ENCODE measurements at places on chromosomes 12 and 14. TPM values are rescaled to one million over a fixed set of nuclear protein-coding genes. Genes with fewer than 3 reads are reported as not detected.

DNA sequence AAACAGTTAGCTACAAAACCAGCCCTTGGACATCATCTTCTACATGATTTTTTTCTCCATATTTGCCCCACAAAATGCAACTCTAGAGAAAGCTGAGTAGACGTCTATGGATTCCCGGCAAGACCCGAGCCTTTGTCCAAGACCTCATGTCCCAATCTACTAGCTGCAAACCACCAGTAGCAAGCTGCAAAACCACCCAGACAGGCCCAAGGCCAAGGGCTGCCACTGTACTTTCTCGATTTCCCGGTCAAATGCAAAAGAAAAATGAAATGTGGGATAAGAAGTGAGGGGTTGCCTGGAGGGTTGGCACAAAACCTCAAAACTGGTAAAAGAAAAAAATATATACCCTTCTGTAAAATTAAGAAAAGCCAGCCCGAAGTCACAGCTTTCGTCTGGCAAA, 2.9 kb upstream of the SIX6 start:
- no peaks in the 10 kb centered on the region for H3K4me1 ChIP-seq
- H3K27me3 ChIP-seq: peaks cover 73% of the 10 kb centered on the region
- no peak overlapping the region for H3K4me3 ChIP-seq
- no peak overlapping the region for H3K27ac ChIP-seq
- DNase-seq: no peak

RIC8B gene
- 11.4 TPM for total RNA-seq

- no peaks in the 10 kb centered on the region for H3K4me1 ChIP-seq
- H3K27ac ChIP-seq: no peak overlapping the region
- DNase-seq: no peak
- H3K36me3 ChIP-seq: no peaks in the 10 kb centered on the region
- H3K27me3 ChIP-seq: peaks cover 5% of the 10 kb centered on the region
Observed at GRCh38 chr12:7729746-7730145, 17.4 kb downstream of the CLEC4C start.

DNA sequence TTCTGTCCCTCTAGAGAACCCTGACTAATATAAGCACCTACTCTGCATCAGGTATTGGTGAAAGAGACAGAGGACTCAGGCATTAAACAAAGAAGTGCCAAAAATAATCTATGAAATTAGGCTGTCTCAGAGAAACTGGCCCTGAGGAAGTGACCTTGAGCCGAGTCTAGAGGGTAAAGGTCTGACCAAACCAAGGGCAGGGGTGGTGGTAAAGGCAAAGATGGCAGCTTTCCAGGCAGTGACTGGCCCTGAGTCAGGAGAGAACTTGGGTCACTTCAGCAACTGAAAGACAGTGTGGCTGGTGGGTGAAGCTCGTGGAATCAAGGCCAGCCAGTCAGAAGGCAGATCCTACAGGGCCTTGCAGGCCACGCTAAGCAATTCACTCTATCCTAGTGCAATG, 30.6 kb downstream of the CDKL1 start:
- peaks cover 3% of the 10 kb centered on the region for H3K36me3 ChIP-seq
- H3K27me3 ChIP-seq: no peaks in the 10 kb centered on the region
- H3K4me3 ChIP-seq: no peak overlapping the region
- no peak for DNase-seq
- peaks cover 27% of the 10 kb centered on the region for H3K4me1 ChIP-seq

DNA sequence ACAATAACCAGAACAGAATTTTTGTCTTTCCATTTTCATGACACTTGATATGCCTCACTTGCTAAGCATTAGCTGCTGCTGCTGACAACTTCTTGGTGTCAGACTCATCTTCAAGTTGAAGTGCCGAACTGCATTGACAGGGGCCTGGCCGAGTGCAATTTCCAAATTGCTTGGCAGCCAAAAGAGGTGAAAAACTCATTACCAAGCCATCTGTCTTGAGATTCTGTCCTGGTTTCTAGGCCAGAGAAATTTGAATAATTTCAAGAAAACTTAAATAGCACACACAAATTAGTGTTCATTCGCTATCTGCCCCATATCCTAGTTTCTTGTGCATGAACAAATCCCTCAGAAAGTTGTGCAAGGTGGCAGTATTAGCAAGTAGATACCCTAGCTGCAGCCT, 165.3 kb upstream of the RASSF8 start:
- H3K27ac ChIP-seq: no peak overlapping the region
- no peak for DNase-seq
- peaks cover 2% of the 10 kb centered on the region for H3K27me3 ChIP-seq
- H3K36me3 ChIP-seq: no peaks in the 10 kb centered on the region

KLHDC1 gene
- 0.93 TPM for total RNA-seq

TM9SF1 gene
- total RNA-seq: 35.3 TPM

Data from activated T-helper 1 cell treated with anti-CD3 and anti-CD28 coated beads, Interleukin-12 subunit alpha, Interleukin-12 subunit beta, Interleukin-2, Interleukin-4 antibody, amounts not matched to agents 30 ng/mL and 10 ng/mL and 1 ng/mL, durations not matched to agents 14 hours and 24 hours and 36 hours (primary cell).